ENCODE measurements at places on chromosomes 1 and 21.

- DNase-seq = no peak
Measured at GRCh38 chr1:203045821-203046594, 19.7 kb downstream of the PPFIA4 start.

- no peak for DNase-seq
Measured at GRCh38 chr1:228156941-228157728, 7.4 kb downstream of the GJC2 start.

GRCh38 chr1:41882068-41882477 lies 36.6 kb downstream of the HIVEP3 start:
- no peak for DNase-seq

DNA sequence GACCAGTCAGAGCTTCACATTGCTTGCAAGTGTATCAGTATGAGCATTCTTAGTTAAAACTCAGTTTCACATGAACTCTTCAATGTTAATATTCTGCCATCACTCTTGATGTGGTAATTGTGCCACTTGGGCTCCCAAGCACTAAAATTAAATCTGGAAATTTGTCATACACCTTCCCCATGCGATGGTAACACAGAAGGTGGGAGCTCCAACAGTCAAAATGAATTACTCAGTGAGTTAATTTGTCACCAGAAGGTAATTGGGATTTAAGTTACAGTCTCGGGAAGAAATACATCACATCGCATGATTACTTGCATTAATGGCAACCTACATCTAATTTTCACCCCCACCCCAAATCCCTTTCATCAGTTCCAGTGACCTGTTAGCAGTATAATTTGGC lies 376.5 kb upstream of the DAB1 start:
- no peak for DNase-seq

DNA sequence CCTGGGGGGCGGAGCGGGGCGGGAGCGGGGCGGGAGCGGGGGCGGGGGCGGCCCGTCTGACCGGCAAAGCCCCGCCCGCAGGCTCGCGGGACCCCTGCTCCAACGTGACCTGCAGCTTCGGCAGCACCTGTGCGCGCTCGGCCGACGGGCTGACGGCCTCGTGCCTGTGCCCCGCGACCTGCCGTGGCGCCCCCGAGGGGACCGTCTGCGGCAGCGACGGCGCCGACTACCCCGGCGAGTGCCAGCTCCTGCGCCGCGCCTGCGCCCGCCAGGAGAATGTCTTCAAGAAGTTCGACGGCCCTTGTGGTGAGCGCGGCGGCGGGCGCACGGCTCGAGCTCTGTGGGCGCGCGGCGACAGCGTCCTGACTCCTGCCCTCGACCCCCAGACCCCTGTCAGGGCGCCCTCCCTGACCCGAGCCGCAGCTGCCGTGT lies 21.2 kb downstream of the AGRN start:
- DNase-seq = no peak

DNA sequence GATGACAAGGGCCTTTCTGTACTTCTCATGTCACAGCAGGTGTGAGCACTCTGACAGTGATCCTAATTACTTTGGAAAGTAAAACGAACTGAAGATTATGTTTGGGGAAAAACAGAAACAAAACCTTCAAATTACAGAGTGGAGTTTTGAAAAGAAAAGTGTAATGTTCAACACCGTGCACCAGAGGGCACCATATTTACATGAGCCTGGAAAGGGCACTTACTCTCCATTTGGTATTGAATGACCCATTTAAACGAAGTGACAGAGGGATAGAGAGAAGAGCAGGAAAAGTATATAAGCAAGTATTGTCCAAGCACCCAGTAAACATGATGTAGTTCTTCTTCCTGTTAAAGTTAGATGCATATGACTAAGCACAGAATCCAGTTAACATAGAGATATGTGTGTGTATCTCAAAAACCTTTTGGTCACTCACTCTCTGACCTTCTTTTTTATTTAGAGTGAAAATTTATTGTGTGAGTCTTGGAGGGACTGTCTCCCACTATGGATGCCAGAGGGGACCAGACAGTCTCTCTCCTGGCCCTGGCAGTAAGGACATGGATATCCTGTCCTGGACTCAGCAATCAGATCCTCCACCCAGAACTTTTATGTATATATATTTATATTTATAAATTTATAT lies 3.8 kb upstream of the RGSL1 start:
- peak; percentile 41 for DNase-seq

DNA sequence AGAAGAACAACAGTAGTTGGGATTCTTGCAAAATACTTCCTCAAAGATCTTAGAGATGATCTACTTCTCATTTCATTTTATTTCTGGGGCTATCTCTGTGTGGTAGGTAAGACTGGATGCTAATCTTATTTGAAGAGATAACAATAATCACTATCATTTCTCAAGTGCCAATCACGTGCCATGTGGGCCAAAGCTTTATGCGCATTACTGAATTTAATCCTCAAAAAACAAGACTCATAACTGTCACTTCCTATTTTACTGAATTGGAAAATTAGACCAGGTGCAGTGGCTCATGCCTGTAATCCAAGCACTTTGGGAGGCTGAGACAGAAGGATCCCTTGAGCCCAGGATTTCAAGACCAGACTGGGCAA lies 121.7 kb downstream of the KCNN3 start:
- DNase-seq = no peak

GRCh38 chr1:119010201-119010600 lies 22.1 kb upstream of the TBX15 start:
- DNase-seq = no peak

GRCh38 chr1:192038567-192038966 lies 119.7 kb upstream of the RGS18 start:
- DNase-seq = no peak

DNA sequence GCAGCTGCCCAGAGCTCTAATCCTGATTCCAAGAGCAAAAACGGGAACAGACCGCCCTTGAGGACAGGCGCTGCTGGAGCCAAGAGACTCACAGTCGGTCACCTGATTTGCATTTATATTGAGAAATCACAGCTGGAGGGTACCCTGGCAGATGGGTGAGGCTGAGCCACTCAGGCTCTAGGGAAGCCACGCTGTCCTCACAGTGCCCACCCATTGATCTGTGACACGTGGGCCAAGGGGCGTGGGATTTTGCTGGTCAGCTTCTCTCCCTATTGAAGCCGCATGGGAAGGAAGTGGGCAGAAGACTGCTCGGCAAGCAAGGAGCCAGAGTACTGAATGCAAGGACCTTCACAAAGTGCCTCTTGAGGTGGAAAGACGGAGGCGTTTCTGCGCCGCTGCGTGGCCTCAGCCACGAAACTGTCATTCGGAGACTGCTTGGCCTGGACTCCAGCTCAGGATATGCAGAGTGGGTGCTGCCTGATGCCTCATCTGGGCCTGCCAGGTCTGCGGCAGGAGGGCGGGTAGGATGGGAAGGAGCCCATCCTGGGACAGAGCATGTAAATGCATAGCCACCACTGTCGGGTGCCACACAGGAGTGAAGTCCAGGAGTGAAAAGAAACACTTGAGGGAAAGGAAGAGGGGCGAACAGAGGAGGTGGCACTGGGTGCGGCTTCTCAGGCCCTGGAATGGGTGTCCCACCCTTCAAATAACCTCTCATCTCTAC lies 139.8 kb downstream of the PGBD5 start:
- DNase-seq = no peak

DNA sequence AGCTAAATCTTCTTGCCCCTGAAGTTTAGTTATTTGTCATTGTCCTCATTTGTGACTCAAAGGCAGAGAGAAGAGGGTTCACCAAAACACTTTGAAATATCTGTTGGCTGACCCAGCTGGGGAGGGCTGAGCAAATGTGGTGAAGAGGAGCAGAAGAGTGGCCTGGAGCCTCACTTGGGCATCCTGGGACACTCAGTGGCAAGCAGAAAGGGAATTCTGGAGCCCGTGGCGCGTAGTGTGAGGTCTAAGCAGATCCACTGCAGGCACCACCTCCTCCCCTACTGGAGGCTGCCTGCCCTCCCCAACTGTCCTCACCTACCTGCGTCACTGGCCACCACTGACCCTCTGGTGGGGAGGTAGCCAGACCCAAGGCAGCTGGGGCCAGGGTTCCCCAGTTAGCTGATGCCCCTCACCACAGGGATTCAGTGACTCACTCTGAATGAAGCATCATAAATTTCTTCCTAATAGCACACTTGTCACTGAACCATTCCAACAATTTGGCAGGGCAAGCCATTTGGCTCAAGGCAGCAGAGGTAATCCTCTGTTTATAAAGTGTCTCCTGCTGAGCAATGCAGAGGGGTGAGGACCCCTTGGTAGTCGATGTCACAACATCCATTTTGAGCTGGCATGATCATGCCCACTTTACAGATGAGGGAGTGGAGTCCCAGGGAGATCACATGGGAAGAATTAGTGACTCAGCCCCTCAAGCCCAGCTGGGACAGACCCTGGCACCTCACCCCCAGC lies 80.3 kb downstream of the NENF start:
- DNase-seq = no peak

DNA sequence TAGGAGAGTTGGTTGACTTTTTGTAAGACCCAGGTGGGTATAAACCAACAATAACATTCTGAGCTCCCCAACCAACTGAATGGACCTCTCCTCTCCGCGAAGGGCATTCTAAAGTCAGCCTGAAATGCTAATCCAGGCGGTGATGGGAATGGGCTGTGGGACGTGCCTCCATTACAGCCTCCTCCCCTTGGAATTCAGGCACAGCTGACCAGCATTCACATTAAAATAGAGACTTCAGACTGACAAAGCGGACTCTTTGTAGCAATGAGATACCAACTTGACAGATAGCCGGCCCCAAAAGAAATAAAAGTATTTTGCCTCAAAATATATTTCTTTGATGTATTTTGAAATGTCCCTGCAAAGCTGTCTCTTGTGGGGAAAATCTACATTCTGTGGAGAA lies 101.7 kb downstream of the KIF26B start:
- no peak for DNase-seq

GRCh38 chr21:41830764-41831452 lies 48.2 kb downstream of the PRDM15 start:
- no peak for DNase-seq

DNA sequence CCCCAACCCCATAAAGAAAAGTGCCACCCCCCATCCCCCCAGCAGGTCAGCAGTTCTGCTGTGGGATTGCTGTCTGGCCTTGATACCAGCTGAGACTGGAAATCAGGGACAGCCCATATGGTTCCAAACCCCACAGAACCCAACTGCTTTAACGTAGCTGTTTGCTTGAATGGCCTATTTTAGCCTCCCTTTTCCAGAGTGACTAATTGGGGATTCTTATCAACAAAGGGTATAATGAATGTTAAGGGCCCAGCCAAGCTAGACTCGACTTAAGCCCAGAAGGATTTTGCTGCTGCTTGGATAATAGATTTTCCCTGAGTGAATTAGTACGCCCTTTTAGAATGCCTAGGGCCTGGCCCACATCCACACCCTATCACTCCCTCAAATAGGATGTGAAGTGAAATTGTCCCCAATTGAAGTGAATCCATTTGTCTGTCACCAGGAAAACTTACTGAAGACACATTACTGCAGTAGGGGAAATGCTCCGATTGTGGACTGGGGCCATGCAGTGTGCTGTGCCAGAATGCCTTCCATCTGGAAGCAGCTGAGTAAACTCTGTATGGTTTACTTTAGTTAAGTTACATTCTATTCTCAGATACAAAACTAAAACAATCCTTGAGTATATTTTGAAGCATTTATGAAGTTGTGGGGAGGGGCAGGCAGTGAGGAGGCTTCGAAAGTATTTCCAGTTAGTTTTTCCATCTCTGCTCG lies 156.9 kb downstream of the DHRS3 start:
- no peak for DNase-seq

- no peak for DNase-seq
Measured at GRCh38 chr1:64080941-64081562, 122.4 kb upstream of the UBE2U start.

GRCh38 chr1:100773444-100773843 lies 53.9 kb downstream of the VCAM1 start:
- DNase-seq = no peak

DNA sequence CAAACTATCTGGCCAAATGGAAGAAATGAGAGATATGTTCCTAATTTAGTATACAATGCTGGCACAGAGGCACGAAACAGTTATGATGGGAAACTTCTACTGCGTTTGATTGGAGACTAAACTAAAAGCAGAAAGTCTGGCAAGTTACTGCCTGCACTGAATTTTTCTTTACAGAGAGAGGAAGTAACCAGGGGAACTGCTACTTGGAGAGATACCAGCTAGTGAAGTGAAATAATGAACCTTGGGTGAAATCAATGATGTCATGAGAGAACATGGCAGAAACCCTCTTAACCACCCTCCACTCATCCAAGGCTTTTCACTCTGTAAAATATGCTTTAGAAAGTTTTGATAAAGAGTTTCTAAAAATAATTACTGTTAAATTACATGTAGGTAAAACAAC lies 29.3 kb downstream of the NIBAN1 start:
- DNase-seq = no peak

DNA sequence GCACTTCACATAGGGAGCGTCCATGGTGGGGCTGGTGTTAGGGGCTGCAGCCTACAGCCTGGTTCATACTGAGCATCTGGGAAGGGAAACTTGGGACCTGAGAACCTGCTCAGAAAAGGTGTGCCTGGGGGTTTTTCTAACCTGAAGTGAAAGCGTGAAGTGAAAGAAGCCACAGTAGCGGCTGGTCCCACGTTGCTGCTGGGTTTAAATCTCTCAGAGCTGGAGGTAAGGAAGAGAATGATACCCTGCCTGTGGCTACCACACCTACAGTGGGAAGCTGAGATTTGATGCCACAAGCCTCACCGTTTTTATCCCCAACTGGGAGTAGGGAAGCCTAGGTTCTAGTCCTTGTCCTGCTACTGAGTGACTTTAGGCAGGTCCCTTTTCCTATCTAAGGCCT lies 21.0 kb upstream of the FUCA1 start:
- DNase-seq = no peak

- no peak for DNase-seq
Measured at GRCh38 chr1:180235502-180236239, 5.6 kb downstream of the LHX4 start.

DNA sequence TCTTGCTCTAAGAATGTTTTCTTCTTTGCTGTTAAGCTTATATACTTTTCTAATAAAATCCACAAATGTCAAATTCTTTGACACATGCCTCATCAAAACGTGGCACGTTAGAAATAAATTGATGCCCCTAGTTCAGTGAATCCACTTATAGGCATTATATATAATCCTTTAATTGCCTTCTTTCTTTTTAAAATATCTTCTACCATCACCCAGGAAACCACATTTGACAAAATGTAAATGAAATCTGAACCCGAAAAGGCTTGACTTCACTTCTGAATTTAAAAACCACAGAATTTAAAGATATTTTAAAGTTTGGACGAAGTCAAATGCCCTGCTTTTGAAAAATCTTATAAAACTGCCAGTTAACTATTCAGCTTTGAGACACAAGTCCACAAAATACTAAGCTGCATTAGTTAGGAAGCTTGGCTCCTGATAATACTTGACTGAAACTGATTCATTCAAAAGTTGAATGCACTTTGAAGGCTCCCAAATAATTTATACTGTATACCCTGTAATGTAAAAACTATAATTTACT lies 22.4 kb upstream of the KIFAP3 start:
- DNase-seq = no peak

GRCh38 chr21:41770901-41771624 lies 4.2 kb upstream of the RIPK4 start:
- DNase-seq = no peak

Data from CD4-positive, alpha-beta T cell treated with Interleukin-15 for 4 hours (primary cell).